Stomach (tissue), 19 donors: ENCODE measurements at places on chromosomes 2 and 18. TPM values are rescaled to one million over a fixed set of nuclear protein-coding genes. Genes with fewer than 3 reads are reported as not detected.

DNA sequence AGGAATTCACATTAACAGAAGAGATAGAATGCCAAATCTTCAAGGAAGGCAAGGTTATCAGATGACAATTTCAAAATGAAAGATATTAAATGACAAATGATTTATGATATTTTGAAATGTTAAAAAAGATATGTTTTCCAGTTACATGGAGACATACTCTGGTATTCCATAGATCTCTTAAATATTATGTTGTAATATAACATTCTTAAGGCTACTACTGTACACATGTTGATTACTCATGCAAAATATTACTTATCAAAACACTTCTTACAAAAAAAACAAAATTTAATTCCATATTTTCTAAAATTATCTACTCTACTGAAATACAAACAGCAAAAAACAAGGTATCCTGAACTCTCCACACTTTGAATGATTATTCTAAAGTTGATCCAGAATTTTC, 22.9 kb downstream of the RTTN start:
- no peak for DNase-seq

DNA sequence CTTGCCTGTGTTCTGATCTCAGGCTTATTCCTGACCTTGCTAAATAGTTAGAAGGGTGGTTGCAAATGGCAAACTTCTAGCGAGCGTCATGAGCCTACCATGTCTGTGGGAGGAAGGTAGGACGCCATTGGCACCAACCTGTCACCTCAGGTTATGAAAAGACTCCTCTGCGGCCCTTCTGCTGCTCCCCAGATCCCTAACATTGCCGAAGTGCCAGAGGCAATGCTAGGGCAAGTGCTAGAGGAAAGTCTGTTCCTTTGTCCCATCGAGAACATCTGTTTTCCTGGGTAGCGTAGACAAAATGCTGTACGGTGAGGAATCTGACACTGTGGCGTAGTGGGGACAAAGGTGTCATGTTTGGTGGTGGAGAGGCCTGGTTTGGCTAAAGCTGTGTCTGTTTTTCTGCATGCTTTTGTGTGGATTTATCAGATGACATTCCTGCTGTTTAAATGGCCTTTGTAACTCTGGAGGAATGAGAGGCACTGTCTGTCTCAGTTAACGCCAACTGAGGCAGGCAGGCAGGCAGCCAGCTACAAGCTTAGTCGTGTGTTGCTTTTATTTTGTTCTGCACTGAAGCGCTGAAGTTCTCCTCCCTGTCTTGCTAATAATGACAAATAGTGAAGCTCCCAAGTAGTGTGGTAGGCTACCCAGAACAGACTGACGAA, 94.1 kb downstream of the PRPF40A start:
- DNase-seq = no peak

DNA sequence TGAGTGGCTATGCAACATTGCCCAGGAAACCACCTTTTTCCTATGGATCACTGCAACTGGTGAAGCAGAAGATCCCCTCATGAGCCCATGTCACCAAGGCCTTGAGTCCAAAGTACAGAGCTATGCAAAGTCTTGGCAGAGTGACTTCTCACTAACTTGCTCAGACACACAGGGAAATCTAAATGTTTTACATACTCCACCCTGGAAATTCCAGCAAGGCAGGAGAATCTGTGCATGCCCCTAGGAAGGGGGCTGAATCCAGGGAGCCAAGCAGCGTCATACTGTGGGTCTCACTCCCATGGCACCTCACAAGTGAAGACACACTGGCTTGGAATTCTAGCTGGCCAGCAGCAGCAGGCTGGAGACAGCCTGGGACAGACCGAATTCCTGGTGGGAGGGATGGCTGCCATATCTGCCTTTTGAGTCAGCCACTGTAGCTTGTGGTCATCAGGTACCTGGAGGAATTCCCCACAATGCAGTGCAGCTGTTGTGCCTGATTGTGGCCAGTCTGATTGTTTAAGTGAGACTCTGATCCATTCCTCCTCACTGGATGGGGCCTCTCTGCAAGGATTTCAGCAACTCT, 1817.4 kb downstream of the SUCLG1 start:
- no peak for DNase-seq

The FAP gene
- not detected for total RNA-seq

DNA sequence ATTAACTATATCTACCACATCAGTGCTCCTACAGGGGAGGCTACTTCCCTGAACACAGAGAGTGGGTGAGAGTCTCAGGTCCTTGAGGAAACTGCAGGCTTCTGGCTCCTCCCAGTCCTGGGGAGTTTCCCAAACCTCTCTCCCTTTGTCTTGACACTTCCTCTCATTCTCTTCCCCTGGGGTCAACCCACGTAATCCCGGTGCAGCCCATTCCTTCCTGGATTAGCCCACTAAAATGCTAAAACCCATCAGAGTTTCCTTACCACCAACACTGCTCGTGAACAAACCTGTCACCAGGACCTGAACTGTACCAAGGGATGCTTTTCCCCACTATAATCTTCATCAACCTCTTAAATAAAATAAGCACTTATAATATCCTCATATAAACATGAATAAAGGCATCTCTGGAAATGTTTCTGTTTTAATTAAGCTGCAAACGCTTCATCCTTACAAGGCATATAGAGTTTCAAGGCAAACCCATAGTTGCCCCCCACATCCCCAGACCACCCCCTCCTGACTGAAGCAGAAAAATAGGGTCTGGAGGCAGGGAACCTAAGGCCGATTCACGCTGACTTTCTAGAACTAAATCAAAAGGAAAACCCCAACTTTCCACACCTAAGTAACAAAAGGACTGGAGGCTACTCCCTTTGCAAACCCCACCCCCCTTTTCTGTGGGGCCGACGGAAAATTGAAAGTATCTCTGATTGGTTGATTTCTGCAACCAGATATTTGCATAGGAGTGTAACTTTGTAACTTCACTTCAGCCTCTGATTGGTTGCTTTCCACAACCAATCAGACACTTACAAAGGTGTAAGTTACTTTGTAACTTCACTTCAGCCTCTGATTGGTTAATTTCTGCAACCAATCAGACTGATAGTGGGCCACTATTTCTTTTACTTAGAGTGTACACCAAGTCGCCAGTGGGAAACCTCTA, 19.0 kb downstream of the TMSB10 start:
- DNase-seq = peak; percentile 53

- peak; percentile 63 for DNase-seq
These were observed at the start of gene EDAR for GRCh38 chr2:108988796-108989713. EDAR (minus strand) TSS chr2:108989220; CDS start chr2:108931014, 58,206 bp downstream.

The ALPP gene
- total RNA-seq = not detected

The TYW5 gene
- total RNA-seq = 11.6 TPM

The MEIS1 gene
- total RNA-seq = 172 TPM

- no peak for DNase-seq
These were observed 41.3 kb downstream of the ESCO1 start for GRCh38 chr18:21559195-21559594.

GRCh38 chr2:95287806-95288205, 9.3 kb upstream of the KCNIP3 start:
- no peak for DNase-seq

DNA sequence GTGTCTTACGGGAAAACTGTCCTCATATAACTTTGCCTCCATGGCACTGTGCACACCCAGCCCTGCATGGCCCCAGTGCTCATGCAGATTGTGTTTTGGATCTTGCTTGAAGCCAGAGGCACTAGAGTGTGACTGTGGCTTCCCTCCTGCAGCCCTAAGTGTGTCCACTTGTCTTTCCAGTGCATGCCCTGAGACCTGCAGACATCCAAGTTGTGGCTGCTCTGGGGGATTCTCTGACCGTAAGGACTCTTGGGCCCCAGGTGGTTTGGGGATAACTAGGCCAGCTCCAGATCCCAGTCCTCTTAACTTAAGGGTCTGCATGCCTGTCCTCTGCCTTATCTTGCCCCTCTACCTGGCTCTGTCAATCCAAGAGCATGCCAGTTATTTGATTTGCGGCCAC, 96.6 kb downstream of the PLB1 start:
- no peak for DNase-seq

- no peak for DNase-seq
These were observed 2.1 kb downstream of the MBP start for GRCh38 chr18:77130229-77131099.

DNA sequence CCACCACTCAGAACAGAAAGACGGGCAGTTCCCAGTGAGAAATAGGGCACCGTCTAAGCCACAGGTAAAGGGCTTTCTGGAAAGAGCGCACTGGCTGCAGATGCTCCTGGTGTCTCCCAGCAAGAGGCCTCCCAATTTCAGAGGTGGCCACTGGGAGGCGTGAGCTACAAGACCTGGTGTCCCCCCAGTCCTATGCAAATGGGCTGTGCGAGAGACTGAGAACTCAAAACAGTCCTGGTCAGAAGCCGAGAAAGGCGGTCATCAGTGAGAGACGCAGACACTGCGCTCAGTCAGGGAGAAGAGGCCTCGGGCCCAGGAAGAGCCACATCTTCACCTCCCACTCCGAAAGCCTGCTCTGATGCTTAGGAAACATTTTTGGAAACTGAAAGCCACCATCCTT, 179.5 kb downstream of the EIPR1 start:
- DNase-seq = no peak

- no peak for DNase-seq
These were observed 75.1 kb upstream of the MAP4K4 start for GRCh38 chr2:101622210-101623030.

- no peak for DNase-seq
These were observed 23.3 kb upstream of the ALPI start for GRCh38 chr2:232432598-232433184.

DNA sequence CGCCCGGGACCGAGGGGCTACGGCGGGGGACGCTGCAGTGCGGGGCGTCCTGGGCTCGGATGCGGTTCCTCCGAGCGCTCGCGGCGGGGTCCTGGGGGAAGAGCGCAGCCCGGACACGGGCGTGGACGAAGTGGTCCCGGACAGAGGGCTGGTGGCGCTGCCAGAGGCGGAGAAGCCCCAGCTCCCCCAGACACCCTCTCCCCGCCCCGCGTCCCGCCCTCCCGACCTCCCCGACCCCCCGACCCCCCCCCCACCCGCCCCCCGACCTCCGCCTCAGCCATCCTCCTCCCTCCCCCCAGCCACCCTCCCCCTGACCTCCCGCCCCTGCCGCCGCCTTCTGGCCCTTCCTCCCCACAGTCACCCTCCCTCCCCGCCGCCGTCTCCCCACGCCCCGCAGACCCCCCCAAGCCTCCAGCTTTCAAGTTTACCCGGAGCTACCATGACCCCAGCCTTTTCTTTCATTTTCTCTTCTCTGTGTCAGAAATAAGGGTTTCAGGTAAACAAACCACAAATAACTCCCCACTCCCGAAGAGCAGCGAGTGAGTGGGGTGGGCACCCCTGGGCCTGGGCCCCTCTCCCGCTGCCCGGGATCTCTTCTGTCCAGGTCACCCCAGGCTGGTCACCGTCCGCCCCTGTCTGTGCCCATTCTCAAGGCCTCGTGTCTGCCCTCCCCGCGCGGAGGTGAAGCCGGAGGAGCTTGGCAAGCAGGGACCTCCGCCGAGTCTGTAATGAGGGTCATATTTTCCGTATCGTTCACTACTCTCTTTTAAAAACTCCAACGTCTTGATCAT, 5.1 kb downstream of the NFATC1 start:
- no peak for DNase-seq

GRCh38 chr2:66929632-66930338, 467.3 kb upstream of the ETAA1 start:
- peak; percentile 89 for DNase-seq

DNA sequence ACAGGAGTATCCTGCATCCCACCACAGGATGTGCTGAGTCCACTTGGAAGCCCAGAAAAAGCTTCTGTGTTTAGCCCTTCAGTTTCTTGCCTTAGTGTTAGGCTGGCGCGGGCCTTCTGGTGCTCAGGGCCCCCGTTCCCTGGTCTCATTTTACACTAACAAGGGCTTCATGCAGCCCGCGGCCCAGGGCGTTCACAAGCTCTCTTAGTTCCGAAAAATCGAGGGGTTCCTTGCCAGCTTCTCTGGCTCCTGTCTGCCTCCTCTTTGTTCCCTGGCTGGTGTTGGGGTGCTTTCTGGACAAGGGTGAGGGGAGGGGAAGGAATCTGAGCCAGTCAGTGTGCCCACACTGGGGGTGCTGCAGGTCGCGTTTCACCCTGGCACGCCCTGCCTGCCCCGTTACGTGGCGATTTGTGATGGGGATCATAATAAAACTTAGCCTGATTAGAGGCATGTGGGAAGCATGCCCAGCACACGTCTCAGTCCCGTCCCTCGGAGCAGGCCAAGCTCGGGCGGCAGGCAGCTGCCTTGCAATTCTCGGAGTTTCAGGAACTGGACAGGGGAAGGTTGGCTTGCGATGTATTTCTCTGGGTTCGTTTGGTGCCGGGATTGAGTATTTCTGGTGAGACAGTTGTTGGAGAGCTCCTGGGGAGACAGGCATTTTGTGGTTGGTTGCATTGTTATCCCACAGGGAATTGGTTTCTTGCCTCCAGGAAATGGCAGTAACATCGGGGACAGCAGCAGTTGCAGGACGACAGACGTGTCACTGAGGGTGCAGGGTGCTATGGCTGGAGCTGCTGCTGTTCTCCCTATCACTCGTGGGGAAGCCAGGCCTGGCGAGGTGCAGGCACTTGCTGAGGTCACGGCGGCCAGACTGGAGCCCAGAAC, 22.9 kb downstream of the SH3BP4 start:
- peak; percentile 63 for DNase-seq

The DCDC2C gene
- not detected for total RNA-seq

- no peak for DNase-seq
These were observed 47.2 kb downstream of the FAM124B start for GRCh38 chr2:224354632-224355211.

DNA sequence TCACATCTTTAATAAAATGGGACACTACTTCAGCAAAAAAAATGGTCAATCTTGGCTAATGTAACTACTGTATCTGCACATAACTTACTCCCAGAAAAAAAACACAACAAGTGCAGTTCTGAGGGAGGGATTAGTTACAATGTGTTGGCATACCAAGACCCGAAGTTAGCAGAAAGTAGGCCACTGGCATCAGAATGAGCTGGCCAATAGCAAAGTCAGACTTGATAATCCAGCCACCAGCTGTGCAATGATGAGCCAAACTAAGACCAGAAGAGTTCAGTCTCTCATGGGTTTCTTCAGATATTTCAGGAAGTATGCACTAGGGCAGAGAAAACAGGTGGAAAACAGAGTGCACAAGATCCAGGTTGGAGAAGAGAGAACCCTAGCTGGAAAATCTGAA, 65.3 kb downstream of the OLA1 start:
- DNase-seq = no peak

GRCh38 chr2:178163395-178163794, 30.9 kb upstream of the OSBPL6 start:
- DNase-seq = no peak

The MYO3B gene
- 0.37 TPM for total RNA-seq

DNA sequence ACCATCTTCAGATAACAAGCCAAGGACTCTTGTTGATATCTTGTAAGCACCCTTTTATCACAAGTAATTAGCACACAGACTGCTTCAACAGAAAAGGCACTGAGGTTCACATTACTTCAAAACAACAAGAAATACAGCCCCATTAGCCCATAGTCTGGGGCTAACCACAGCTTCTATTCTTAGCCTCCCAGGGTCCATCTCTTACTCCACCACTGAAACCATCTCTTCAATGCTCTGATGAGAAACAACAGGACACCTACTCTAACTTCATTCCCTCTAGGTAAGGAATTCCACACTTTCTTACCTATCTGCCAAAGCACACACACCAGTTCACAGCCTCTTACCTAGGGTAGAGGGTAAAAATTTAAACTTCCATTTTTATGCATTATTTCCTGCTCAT, 26.4 kb upstream of the CYTIP start:
- DNase-seq = no peak

GRCh38 chr2:148917431-148917830, 42.4 kb downstream of the KIF5C start:
- no peak for DNase-seq
